ENCODE measurements at places on chromosomes 1 and 21.

DNA sequence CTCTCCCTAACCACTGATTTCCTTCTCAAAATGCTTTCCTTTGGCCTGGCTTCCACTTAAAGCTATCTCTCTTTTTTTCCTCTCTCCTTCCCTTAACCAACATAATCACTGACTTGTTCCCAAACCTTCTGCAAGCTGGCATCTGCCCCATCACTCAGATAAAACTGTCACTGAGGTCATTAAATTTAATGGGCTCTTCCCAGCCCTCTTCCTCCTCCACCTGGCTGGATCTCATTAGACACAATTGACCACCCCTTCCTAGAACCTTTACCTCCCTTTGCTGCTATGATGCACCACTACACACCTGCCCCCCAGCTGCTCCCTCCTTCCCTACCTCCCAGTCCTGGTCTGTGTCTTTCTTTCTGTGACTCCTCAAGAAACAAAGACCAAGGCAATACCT is 44.0 kb upstream of the GJB5 start:
- DNase-seq = no peak

DNA sequence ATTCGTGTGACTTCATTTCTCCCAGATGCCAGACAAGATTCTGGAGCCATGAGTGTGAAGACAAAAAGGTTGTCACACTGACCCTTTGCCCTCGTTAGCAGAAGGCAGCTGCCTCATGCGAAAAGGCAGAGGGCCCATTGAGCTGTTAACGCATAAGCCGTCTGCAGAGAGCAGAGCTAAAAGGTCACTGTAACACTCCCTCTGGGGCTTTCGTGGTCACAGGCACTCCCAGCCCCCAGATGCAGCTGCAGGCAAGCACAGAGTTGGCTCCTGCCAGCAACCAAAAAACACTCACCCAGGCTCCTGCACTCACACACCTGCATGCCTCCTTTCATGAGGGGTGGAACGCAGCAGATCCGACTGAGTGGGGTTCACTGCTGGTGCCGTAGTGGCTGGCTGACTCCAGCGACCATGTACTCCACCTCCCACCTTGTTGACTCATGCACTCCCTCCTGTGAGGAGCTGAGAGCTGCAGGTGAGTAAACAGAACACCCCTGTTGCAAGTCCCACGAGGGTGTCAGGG is 287.5 kb downstream of the SMYD3 start:
- DNase-seq = no peak

DNA sequence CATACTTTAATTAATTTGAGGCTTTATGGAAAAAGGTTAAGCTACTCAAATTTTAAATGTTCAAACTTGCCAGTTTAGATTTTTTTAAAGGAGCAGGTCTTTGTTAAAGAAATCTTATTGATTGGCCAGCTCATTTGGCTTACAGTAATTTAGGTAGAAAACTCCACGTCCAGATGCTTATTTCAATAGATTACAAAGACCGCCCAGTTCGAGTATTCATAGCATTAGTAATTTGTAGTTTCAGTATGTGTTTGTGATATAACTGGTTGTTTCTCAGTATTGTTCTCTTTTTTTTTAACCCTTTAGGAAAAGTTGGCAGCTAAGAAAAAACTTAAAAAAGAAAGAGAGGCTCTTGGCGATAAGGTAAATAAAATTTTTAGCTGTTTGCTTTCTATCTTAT is 1.6 kb downstream of the RPF1 start:
- DNase-seq = no peak

DNA sequence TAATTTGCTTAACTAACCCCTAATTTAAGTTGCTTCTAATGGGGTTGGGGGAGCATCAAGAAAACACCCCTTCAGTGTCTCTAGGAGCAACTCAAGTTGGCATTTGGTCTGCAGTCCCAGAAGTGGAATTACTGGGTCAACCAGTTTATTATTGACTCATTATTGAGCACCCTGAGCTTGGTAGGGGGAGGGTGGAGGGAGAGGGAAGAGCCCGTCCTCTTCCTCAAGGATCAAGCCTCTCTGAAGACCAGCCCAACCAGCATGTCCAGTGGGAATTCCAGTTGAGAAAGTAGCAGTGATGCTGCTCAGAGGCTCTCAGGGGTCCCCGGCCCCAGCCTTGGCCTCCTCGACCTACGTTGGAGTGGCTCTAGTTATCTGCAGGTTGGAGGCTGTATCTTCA is 2.1 kb upstream of the PLA2G2F start:
- DNase-seq = no peak

GRCh38 chr1:77438236-77438913 is 156.6 kb downstream of the AK5 start:
- DNase-seq = no peak
